ENCODE measurements at places on chromosomes 2 and 18.

- DNase-seq: no peak
Measured at GRCh38 chr2:98252038-98252773, 94.0 kb upstream of the CNGA3 start.

DNA sequence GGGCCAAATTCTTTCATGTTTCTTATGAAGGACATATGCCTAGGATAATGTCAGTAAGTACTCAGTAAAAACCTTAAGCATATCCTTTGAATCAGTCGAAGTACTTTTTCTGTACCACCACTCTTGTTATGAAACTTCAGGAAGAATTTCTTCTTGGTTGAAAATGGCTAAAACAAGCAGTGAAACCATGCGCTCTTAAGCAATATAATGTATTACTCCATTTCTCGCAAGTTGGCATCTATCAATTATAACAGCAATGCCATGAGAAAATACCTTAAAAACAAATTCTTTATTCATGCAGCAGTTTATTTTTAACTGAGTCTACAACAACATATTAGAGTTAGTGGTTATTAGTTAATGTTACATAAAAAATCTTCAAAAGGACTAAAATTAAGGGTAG, 41.0 kb downstream of the SLC66A3 start:
- DNase-seq: no peak

DNA sequence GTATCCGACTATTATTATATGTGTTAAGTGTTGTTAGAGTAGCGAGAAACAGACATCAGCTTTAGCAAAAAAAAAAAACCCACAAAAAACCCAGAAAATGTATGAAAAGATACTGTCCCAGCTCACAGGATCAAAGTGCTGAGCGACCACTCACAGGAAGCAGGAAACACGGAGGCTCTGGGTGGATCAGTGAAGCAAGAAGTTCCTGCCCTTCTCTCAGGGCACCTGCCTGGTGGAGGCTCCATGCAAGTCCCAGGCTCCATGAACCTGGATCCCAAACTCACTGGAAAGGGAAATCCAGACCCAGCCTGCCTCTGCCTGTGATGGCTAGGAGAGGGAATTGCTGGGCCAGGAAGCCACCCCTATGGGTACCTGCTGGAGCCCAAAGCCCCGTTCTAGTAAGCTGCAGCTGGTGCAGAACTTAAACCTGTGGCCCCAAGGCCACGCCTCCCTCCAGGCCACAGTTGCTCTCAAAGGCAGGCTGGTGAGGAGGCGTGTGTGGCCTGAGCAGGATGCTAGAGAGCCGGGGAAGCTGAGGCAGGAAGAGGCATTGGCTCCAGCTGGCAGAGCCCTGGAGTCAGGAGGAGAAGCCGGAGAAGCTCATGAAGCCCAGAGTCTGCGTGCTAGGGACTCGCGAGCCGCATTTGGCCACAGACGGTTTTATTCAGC, 63.5 kb upstream of the TAF1B start:
- no peak for DNase-seq

DNA sequence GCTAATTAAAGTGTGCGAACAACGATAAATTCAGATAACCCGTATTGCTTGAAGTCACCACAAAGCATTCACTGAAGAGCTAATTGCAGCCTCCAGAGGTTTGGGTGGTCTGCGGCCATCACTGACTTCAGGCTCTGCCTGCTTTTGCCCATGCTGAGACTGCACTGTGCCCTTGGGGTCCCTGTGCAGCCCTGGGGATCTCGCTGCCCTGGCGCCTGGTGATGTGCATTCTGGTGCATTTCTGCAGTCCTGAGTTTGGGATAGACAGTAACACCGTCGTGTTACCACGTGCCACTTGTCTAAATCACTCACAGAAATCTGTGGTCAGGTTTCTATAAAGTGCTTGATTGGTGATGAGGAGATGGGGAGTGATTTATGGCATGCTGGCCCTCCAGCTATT, 27.6 kb downstream of the LDLRAD4 start:
- no peak for DNase-seq

- no peak for DNase-seq
Measured at GRCh38 chr18:4658804-4659203, 203.7 kb upstream of the DLGAP1 start.

DNA sequence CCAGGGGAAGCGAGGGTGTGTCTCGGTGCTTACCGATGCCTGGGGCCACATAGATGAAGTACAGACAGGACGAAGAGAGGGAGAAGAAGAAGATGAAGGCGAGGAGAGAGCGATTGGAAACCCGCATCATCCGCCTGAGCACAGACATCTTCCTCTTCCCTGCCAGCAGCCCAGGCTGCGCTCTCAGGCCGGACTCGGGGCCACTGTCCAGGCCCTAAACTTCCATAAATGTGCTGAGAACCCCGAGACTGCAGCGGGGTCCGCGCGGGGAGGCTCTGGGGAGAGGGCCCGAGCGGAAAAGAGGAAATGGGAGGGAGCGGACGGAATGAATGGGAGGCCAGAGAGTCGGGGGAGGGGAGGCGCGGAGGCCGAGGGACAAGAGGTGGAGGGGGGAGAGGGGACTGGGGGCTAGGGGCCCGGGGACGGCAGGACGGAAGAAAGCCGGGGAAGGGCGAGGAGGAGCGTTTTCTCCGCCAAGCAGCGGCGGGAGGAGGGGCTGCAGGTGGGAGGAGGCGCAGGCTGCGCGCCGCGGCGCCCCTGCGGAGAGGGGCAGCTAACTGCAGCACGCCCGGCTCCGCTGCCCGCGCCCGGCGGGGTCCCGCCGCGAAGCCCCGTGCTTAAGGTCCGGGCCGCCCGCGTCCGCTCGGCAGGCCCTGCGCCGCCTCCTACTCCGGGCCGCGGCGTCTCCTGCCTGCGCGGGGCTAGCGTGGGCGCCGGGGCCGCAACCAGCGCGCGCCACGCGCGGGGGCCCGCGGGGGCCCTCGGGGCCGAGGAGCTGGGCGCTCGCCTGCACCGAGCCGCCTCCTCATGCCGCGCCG, at the start of gene B4GALT6:
Gene B4GALT6 (minus strand): TSS at position 303 of the 818 bp plus-strand sequence. CDS start 155 bp downstream, at position 148.
- no peak for DNase-seq

GRCh38 chr2:200136655-200137054, 169.8 kb upstream of the SPATS2L start:
- no peak for DNase-seq

Measured in kidney glomerular epithelial cell (primary cell).